ENCODE measurements at places on chromosomes 7 and 10.

- H3K36me3 ChIP-seq: no peaks in the 10 kb centered on the region
- peak overlapping the region; percentile 7 for H3K4me3 ChIP-seq
- no peaks in the 10 kb centered on the region for H3K4me1 ChIP-seq
- no peaks in the 10 kb centered on the region for H3K27me3 ChIP-seq
- peak overlapping the region; percentile 26 for H3K27ac ChIP-seq
- no peak for DNase-seq
These were observed 1.8 kb downstream of the TFEC start for GRCh38 chr7:116028787-116029186.

DNA sequence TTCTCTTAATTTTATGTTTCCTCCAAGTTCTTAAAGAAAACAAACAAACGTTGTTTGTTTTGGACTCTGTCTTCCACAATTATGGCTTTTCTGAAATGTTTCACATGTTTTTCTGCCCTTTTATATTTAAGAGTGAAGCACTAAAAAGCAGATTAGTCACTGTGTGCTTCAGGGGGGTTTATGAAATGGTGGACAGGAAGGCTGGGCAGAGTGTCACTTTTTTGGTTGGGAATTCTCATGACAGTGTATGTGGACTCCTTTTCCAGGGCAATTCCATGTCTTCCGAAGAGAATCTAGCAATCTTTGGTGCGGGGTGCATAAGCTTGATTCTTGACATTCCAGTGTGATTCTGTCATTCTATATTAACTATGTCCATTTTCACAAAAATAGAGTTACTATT lies 669.4 kb downstream of the PARD3 start:
- H3K4me3 ChIP-seq: no peak overlapping the region
- H3K27ac ChIP-seq: no peak overlapping the region
- no peaks in the 10 kb centered on the region for H3K36me3 ChIP-seq
- no peaks in the 10 kb centered on the region for H3K4me1 ChIP-seq
- H3K27me3 ChIP-seq: no peaks in the 10 kb centered on the region
- DNase-seq: no peak

- H3K4me1 ChIP-seq: peaks cover 49% of the 10 kb centered on the region
- no peaks in the 10 kb centered on the region for H3K36me3 ChIP-seq
- no peak overlapping the region for H3K4me3 ChIP-seq
- H3K27me3 ChIP-seq: no peaks in the 10 kb centered on the region
These were observed 91.3 kb upstream of the STEAP1B start for GRCh38 chr7:22591271-22591670.

DNA sequence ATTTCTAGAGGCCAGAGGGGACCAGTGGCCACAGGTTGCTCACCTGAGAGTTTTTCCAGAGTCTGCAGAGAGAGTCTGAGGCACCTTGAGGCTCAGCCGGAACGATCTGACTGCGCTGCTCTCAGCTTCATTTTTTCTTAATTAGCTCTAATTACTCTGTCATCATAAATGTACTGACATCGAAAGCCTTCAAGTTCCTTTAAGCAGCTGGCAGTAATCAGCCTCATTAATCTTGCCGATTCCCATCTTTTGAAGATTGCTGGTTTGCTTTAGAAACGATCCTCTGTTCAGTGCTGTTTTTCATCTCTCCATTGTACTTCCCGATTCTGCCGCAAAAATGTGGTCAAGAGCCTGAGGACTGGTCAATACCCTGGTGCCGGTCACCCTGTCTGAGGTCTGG lies 454.7 kb downstream of the TYW1 start:
- no peaks in the 10 kb centered on the region for H3K36me3 ChIP-seq
- H3K27ac ChIP-seq: no peak overlapping the region
- H3K4me1 ChIP-seq: no peaks in the 10 kb centered on the region
- no peak overlapping the region for H3K4me3 ChIP-seq
- no peaks in the 10 kb centered on the region for H3K27me3 ChIP-seq
- DNase-seq: no peak

- no peaks in the 10 kb centered on the region for H3K27me3 ChIP-seq
- H3K4me3 ChIP-seq: no peak overlapping the region
- H3K27ac ChIP-seq: no peak overlapping the region
- DNase-seq: no peak
These were observed 84.1 kb downstream of the CPXM2 start for GRCh38 chr10:123807444-123808035.

- no peak overlapping the region for H3K4me3 ChIP-seq
- H3K36me3 ChIP-seq: no peaks in the 10 kb centered on the region
- H3K27me3 ChIP-seq: no peaks in the 10 kb centered on the region
- no peak for DNase-seq
- peak overlapping the region; percentile 5 for H3K27ac ChIP-seq
These were observed 90.1 kb downstream of the PIP4K2A start for GRCh38 chr10:22624287-22624738.

DNA sequence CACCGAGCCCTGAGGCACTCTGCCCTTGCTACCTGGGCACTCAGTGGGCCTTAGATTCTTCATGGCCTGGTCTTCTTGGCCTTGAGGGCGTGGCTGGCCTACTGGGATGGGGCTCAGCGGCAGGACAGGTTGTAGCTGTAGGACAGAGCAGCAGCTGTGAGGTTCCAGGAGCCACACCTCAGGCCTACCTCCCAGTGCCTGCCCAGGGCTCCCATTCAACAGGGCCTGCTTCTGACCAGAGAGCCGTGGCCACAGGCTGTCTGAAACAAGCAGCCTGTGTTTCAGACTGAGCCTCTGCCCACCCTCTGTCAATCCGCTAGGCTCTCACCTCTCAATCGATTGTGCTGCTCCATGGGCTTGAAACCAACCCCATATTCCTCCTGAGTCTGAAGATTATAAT lies 928.0 kb upstream of the ZNF722 start:
- no peaks in the 10 kb centered on the region for H3K36me3 ChIP-seq
- H3K27ac ChIP-seq: no peak overlapping the region
- DNase-seq: no peak
- no peaks in the 10 kb centered on the region for H3K4me1 ChIP-seq
- H3K4me3 ChIP-seq: no peak overlapping the region

DNA sequence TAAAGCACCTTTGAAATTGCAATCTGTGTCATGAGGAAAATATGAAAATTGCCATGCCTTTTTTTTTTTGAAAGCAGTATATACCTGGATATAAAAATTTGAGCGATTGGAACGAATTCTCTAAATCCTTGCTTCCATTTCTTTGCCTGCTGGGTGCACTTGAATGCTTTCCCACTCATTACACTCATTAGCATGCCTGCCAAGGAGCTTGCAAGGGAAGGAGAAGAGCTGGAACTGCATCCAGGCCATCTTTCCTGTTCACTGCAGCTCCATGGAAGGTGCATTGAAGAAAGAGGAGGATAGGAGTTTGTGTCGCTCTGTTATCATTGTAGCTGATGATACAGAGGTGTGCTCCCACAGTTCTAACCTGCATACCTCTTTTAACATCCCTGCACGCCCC lies 102.4 kb upstream of the GJD4 start:
- H3K36me3 ChIP-seq: no peaks in the 10 kb centered on the region
- H3K4me1 ChIP-seq: peaks cover 2% of the 10 kb centered on the region
- H3K27me3 ChIP-seq: no peaks in the 10 kb centered on the region
- DNase-seq: no peak

GRCh38 chr7:70907259-70908247 lies 224.4 kb upstream of the GALNT17 start:
- H3K27ac ChIP-seq: no peak overlapping the region
- H3K4me3 ChIP-seq: no peak overlapping the region
- H3K36me3 ChIP-seq: no peaks in the 10 kb centered on the region
- H3K4me1 ChIP-seq: no peaks in the 10 kb centered on the region
- H3K27me3 ChIP-seq: no peaks in the 10 kb centered on the region

DNA sequence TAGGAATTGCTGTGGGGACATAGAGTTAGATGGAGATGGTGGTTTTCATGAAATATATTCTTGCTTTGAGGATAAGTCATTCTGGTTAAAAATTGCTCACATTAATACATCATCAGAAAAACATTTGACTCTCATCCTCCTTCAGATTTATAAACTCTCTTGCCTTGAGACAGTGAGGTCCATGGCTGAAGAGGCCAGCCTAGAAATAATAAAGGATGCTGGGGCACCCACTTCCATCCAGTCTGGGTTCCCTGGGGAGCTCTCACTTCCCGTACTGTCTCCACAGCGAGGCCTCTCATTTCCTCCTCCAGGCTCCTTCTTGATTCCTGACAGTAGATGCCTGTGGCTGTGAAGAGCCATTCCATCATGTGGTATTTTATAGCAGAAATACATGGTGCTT lies 73.3 kb upstream of the PRKG1 start:
- H3K27me3 ChIP-seq: no peaks in the 10 kb centered on the region
- no peaks in the 10 kb centered on the region for H3K36me3 ChIP-seq
- no peaks in the 10 kb centered on the region for H3K4me1 ChIP-seq

GRCh38 chr10:79071396-79071923 lies 2.7 kb downstream of the ZMIZ1 start:
- peak; percentile 88 for DNase-seq
- H3K4me1 ChIP-seq: peaks cover 65% of the 10 kb centered on the region
- H3K36me3 ChIP-seq: no peaks in the 10 kb centered on the region
- H3K27ac ChIP-seq: peak overlapping the region; percentile 97
- H3K4me3 ChIP-seq: peak overlapping the region; percentile 80

- no peaks in the 10 kb centered on the region for H3K36me3 ChIP-seq
- H3K4me1 ChIP-seq: peaks cover 9% of the 10 kb centered on the region
- H3K27me3 ChIP-seq: no peaks in the 10 kb centered on the region
- H3K4me3 ChIP-seq: no peak overlapping the region
- peak; percentile 12 for DNase-seq
- H3K27ac ChIP-seq: no peak overlapping the region
These were observed 131.5 kb downstream of the OAT start for GRCh38 chr10:124287071-124287685.

- H3K27ac ChIP-seq: no peak overlapping the region
- no peak overlapping the region for H3K4me3 ChIP-seq
- H3K36me3 ChIP-seq: no peaks in the 10 kb centered on the region
- H3K4me1 ChIP-seq: no peaks in the 10 kb centered on the region
These were observed 46.0 kb upstream of the TCF7L2 start for GRCh38 chr10:112904000-112904399.

DNA sequence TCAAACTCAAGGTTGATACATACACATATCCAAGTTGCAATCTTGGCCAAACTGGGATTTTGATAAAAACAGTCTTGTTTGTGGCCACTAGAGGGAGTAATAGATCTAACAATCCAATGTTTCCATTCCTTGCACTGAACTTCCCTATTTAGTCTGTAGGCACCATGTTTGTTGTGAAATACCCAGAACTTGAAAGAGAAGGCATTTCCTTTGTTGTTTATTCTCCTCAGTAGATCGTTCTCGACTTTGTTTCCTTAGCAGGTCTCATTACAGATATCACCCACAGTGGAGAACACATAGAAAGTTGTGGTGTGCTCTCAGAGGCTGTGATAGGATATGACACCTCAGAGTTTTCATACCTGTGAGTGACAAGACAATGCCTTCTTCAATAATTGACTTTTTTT lies 70.3 kb upstream of the MXI1 start:
- H3K4me3 ChIP-seq: no peak overlapping the region
- H3K27ac ChIP-seq: peak overlapping the region; percentile 80
- H3K27me3 ChIP-seq: no peaks in the 10 kb centered on the region
- DNase-seq: no peak
- H3K36me3 ChIP-seq: no peaks in the 10 kb centered on the region

GRCh38 chr7:154795014-154795413 lies 207.9 kb downstream of the PAXIP1 start:
- no peak overlapping the region for H3K27ac ChIP-seq
- no peaks in the 10 kb centered on the region for H3K36me3 ChIP-seq
- H3K4me1 ChIP-seq: no peaks in the 10 kb centered on the region
- DNase-seq: no peak
- no peak overlapping the region for H3K4me3 ChIP-seq

DNA sequence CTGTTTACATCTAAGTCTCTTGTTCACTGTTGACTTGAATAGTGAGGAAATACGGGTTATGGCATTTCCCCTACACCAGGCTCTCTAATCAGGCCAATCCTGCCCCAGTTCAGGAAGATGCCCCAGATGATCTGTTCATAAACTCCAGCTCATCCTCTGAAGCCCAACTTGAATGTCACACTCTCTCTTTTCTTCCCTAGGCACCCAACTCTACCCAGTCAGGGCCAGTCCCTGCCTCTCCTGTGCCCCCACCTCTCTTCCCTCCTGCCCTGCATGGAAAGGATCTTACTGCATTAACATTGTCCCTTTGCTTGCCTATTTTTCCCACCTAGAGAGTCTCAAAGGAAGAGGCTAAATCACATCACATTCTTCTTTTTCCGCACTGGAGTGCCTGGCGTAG lies 10.6 kb upstream of the TRPV6 start:
- no peak for DNase-seq
- no peak overlapping the region for H3K4me3 ChIP-seq
- no peaks in the 10 kb centered on the region for H3K4me1 ChIP-seq
- H3K27ac ChIP-seq: no peak overlapping the region
- H3K27me3 ChIP-seq: no peaks in the 10 kb centered on the region

DNA sequence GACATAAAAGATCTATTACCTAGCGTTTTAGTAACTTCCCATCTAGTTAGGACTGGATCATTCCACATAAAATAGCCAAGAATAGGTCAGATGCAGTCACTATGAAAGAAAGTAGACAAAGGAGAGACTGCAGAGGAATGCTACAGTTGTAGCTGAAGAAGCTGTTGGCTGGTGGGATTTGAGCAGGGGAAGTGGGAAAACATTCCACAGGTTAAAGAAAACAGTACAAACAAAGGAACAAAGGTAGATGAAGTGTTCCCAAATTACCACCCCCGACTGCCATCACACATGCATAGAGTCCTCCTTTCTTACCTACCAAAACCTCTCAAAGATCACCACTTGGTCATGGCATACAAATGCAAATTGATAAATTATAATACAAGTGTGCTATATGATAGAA lies 41.8 kb downstream of the DLD start:
- no peak overlapping the region for H3K27ac ChIP-seq
- DNase-seq: no peak
- no peaks in the 10 kb centered on the region for H3K27me3 ChIP-seq

- no peak for DNase-seq
- H3K36me3 ChIP-seq: no peaks in the 10 kb centered on the region
- peaks cover 22% of the 10 kb centered on the region for H3K4me1 ChIP-seq
These were observed 54.8 kb upstream of the ECHDC3 start for GRCh38 chr10:11687357-11687771.

DNA sequence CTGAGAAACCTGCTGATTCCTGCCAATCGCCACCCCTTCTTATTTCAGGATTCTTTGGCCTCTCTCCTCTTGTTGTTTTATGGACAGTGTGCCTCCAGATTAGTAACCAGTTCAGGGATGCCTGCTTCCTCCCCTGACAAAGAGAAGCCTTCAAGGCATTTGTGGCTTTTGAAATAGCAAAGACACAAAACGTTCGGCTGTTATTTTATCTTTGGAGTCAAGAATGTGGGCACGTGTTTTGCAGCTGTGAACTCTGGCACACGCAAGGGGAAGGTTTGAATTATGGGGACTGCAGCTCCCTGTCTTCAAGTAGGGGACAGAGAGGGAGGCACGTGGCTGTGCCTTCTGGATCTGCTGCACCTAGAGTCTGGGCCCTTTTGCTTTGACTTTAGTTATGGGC lies 157.9 kb upstream of the GRB10 start:
- DNase-seq: no peak
- no peaks in the 10 kb centered on the region for H3K27me3 ChIP-seq
- no peak overlapping the region for H3K27ac ChIP-seq
- no peak overlapping the region for H3K4me3 ChIP-seq
- H3K4me1 ChIP-seq: no peaks in the 10 kb centered on the region

DNA sequence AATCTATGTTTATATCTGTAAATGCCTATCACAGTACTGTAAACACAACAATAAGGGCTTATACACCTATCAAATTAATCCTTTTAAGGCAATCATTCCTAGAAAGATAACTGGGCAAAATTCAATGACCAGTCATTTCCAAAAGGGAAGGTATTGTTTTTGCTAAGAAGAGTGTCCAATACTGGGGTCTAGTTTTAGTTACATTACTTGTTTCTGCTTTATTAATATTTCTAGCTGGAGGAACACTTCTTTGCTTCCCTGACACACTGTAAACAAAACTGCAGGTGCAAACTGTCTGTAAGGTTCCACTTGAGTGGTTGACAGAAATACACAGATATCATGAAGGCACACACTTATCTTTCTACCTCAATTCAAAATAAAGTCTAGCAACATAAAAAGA lies 84.2 kb upstream of the FAM133B start:
- H3K27ac ChIP-seq: no peak overlapping the region
- no peaks in the 10 kb centered on the region for H3K36me3 ChIP-seq
- no peaks in the 10 kb centered on the region for H3K4me1 ChIP-seq
- no peaks in the 10 kb centered on the region for H3K27me3 ChIP-seq

All from upper lobe of left lung (tissue), 6 donors.